ENCODE measurements at places on chromosomes 6 and 20.

GRCh38 chr20:38202153-38202981 lies 37.3 kb upstream of the TGM2 start:
- no peak for DNase-seq

DNA sequence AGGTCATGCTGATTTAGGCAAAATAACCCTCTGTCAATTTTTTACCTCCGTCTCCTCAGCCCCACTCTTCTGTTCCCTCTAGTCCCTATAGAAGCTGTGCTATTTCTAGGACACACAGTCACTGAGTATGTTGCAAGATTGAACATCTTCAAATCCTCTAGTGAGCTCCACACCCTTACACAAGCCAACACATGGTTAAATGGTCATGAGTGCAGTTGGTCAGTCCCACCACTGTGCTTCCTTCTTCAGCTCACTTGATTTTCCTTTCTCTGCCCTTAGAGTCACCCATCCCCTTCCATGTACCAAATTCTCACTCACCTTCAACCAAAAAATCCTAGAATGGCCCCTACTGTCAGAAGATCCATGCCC lies 48.2 kb upstream of the F13A1 start:
- no peak for DNase-seq

GRCh38 chr6:133555685-133556084 lies 314.5 kb downstream of the EYA4 start:
- no peak for DNase-seq

DNA sequence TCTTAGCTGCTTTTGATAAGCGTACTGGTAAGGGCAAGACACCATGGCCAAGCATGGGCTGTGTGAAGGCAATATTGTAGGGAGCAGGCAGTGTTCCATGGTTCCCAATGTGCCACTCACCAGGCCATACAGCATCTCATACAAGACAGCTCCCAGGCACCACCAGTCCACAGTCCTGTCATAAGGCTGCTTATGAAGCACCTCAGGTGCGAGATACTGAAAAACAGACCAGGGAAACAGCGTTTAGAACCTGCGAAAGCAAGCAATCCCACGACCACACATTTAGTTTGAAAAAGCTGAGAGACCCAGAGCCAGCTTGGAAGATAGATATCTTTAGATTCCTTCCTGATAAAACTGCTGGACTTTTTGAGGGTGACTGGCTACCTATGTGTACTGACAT lies 119.1 kb upstream of the SLC2A12 start:
- no peak for DNase-seq

- no peak for DNase-seq
Measured at GRCh38 chr6:53805725-53806124, 10.9 kb downstream of the LRRC1 start.

- peak; percentile 75 for DNase-seq
Measured at GRCh38 chr6:27687154-27688013, 214.5 kb upstream of the ZNF184 start.

DNA sequence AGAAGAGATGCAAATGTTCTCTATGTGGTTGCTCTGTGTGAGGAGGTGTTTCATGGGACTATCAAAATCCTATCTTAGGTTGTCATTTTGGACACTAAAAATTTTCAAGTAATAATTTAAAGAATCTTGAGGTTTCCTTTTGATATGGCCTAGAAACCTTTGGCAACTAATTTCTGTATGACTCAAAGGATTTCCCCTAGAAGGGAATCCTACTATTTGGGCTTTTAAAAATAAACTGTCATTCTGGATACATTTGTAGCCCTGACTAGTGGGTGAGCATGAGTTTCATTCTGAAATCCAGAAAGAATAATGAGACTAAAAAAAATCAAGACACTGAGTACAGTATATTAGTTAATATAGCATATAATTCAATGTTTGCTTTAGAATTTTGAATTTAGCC lies 25.5 kb upstream of the RAB23 start:
- no peak for DNase-seq

- DNase-seq, result no peak
Measured at GRCh38 chr6:44985006-44985405, 343.1 kb upstream of the RUNX2 start.

DNA sequence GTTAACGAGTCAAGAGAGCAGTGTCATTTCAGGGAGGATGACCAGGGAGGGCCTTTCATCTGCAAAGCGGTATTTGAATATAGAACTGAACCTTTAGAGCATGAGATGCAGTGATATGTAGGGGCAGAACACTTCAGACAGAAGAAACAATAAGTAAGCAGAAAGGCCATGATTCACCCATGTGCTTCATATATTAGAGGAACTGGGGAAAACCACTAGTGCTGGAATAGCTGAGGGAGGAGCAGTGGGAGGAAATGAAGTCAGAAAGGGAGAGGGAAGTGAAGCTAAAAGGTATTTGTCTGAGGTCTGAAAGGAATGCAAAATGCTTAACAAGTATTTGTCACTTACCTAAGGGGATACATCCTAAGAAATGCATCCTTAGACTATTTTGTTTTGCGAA lies 391.2 kb downstream of the ADGRB3 start:
- peak; percentile 5 for DNase-seq

GRCh38 chr6:65557224-65557623 lies 149.8 kb downstream of the EYS start:
- DNase-seq, result no peak

DNA sequence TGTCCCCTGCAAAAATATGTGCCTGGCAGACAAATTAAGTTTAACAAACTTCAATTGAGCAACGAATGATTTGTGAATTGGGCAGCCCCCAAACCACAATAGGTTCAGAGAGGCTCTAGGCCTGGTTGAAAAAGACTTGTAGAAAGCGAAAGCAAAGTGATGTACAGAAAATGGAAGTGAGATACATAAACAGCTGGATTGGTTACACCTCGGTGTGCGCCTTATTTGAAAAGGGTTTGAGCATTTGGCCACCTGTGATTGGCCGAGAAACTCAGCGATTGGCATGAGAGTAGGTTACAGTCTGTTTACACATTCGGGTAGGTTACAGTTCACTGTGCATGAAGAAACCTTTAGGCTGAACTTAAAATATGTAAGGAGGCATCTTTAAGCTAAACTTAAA lies 136.9 kb downstream of the CD83 start:
- DNase-seq, result no peak

- peak; percentile 2 for DNase-seq
Measured at GRCh38 chr6:135759831-135760230, 91.7 kb upstream of the PDE7B start.

DNA sequence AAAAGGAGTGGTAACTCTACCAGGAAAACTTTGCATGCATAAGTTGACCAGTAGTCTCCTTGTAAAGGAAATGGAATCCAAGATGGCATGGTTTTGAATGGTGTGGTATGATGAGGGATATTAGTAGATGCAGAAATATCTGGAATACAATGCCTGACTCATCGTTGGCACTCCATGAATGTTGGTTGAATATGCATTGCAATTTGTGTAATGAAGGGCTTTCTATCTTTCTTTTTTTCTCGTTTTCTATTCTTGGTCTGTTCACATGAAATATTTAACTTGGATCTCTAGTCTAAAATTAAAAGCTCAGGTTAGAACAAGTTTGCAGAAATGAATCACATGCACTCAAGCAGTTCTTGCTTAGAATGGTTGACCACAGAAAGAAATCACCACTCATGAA lies 277.3 kb upstream of the PRND start:
- DNase-seq, result peak; percentile 73

- peak; percentile 21 for DNase-seq
Measured at GRCh38 chr6:6674872-6675271, 86.4 kb downstream of the LY86 start.

- peak; percentile 29 for DNase-seq
Measured at GRCh38 chr6:53615633-53616449, 49.7 kb downstream of the KLHL31 start.

- peak; percentile 53 for DNase-seq
Measured at GRCh38 chr20:56630506-56631317, 1.6 kb downstream of the TFAP2C start.

DNA sequence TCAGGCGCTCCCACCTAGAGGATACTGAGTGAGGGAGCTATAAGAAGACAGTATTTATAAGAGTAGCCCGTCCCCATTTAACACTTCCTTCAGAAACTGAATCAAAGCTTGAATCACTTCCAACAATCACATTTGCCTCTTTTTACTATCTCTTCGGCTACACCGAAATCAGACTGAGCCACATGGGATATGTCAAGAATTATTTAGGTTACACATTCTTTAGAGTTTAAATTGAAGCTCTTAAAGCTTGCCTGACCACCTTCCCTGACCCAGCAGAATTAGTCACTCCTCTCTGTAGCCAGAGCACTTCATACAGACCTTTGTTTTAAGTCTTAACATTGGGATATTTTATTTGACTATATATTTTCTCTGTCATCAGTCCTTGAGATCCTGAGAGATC lies 163.7 kb downstream of the MAFB start:
- DNase-seq, result no peak

All from AG08395 (cell line).